ENCODE measurements at places on chromosomes 2 and 18.
A peak's percentile ranks its signal among the peaks of the same experiment; 100 is the strongest.

- no peak for DNase-seq
Observed at GRCh38 chr2:188601391-188601790, 309.7 kb downstream of the GULP1 start.

DNA sequence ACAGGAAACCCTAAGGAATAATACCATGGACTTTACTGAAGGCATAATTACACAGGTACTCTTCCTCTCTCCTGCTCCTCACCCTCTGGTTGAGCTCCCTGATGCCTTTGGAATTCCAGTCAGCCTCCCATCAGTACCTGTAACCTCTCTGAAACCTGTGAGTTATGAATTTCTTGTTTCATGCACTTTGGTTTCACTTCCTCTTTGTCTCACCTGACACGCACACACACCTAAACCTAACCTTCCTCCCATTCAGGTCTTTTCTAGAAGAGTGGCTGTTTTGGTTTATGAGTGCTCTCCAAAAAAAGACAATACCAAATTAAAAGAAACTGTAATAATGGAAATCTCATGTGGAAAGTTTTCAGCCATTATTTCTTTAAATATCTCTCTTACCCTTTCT lies 451.3 kb upstream of the VWC2L start:
- DNase-seq = no peak

DNA sequence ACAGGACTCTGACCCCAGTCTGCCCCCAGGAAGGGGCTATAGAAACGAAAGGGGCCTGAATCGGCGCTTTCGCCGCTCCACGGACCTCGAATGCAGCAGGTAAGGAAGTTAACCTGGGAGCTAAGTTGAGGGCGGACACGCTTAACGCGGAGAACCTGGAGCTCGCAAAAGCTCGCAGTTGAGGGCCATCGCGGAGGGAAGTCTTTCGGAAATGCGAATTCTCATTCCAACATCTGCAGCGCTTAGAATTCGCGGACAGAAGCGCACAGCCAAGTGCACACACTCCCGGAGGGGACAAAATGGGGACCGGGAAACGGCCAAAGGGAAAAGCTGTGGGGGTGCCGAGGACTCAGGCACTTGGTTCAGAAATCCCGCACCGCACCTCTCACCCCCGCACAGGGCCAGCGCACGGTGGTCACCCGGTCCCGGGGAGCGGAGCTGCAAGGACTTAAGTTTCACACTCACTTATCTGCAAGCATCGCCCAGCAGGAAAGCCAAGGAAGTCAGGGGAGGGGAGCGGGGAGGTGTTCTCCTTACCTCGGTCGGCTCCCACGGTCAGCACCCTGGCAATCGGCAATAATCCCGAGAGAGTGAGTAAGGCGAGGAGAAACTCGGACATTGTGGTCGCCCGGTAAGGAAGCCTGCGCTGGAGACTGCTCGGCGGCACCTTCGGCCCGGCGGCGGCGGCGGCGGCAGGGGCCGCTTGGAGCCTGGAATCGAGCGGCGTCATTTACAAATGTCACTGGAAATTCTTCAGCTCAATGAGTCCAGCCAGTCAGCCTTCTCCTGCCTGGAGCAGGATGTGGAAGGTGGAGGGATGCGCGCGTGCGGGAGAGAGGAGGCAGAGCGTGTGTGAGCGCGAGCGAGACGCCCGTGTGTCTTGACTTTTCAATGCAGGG lies 456 bp downstream of the LRP1B start:
- DNase-seq = peak; percentile 86

- DNase-seq = peak; percentile 83
Observed at GRCh38 chr2:170929686-170930050, 615 bp downstream of the GORASP2 start.

- no peak for DNase-seq
Observed at GRCh38 chr18:22451796-22452195, 34.1 kb upstream of the CTAGE1 start.

- no peak for DNase-seq
Observed at GRCh38 chr2:222034058-222034457, 264.7 kb downstream of the PAX3 start.

DNA sequence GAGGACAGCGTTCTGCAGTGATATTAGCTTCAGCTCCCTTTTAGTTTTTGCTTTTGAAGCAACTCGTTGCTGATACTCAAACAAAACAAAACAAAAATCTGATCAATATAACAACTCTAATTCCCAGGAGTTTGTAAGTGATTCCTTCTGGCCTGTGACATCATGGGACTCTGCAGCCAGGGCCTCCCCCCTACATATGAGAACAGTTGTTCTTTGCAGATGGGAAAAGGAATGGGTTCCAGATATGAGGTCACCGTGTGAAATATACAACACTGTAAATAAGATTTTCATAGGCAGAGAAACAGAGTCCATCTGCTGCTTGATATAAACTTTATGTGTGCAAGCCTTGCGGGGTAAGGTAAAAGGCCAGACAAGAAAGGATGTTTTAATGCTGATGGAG lies 56.7 kb downstream of the DIS3L2 start:
- DNase-seq = no peak

DNA sequence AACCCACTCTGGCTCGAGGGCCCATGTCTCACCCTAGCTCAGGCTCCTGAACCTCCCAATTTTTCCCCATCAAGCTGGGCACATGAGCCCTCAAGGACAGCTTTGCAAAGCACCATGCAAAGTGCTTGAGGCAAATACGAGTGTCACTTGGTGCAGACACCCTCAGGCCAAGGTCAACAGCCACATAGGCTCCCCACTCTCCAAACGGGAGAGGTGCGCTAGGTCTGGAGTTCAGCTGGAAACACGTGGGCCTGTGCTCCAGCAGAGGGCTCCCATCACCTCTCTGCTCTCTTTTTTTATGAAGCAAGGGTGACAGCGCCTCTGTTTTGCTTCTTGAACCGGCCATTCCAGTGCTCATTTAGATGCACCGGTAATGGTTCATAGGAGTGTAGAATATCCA lies 11.9 kb upstream of the ARHGAP25 start:
- DNase-seq = no peak

DNA sequence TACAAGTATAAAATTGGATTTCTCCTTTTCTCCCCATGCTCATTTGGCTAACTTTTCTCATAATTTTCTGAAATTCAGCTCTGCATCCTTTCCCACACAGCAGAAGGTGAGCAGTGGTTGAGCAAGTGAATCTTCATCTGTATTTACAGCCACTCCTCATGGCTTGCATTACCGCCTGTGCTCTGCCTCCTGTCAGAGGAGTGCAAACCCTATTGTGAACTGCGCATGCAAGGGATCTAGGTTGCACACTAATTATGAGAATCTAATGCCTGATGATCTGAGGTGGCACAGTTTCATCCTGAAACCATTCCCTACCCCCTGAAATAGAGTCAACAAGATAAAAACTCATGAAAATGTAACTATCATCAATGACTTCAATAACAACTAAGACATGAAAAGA lies 20.0 kb downstream of the ME2 start:
- no peak for DNase-seq

- no peak for DNase-seq
Observed at GRCh38 chr2:215685238-215685990, 249.5 kb upstream of the FN1 start.

DNA sequence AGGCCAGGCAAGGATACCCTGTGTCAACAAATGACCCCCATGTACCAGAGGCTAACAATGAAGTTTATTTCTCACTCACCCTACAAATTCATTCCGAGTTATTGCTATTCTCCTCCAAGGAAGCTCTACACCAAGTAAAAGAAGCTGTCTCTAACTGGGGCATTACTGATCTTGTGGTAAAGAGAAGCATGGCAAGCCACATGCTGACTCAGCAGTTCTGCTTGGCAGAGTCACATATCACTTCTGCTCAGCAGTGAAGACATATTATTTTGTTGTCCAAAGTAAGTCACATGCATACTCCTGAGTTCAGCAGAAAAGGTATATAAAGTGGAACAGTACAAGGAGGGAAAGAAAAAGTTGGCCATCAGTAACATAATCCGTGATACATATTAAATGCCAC lies 315.8 kb downstream of the GULP1 start:
- DNase-seq = no peak

DNA sequence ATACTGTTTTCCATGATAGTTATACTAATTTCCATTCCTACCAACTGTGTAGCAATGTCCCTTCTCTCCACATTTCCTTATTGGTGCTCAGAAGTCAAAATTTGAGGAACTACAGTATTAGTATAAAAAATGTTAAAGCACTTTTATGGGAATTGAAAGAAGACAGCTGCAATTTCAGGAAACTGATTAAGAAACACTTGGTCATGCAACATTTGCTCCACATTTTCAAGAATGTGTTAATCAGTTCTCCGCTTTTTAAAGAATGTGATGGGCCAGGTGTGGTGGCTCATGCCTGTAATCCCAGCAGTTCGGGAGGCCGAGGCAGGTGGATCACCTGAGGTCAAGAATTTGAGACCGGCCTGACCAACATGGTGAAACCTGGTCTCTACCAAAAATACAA lies 33.6 kb upstream of the MGAT4A start:
- no peak for DNase-seq

GRCh38 chr2:237590272-237591140 lies at the start of gene RAB17:
RAB17 (minus strand) TSS chr2:237590734; CDS start chr2:237586154, 4,580 bp downstream.
- DNase-seq = peak; percentile 92

DNA sequence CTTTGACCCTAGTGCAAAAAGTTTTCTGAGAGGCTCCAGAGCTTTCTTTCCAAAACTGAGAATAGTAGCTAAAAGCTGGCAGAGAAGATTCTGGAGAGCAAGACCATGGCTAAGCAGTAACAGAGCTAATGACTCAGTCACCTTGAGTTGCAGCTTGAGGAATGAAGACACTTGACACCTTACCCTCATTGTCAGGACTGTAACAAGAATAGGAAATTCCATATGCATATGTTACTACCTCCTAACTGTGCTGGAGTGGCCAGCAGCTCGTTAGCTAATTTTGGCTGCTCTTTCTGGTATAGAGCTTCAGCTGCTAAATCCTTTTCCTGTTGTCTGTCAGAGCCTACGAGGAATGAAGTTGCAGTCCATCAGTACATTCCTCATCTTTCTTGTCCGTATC lies 68.6 kb upstream of the LHCGR start:
- no peak for DNase-seq

DNA sequence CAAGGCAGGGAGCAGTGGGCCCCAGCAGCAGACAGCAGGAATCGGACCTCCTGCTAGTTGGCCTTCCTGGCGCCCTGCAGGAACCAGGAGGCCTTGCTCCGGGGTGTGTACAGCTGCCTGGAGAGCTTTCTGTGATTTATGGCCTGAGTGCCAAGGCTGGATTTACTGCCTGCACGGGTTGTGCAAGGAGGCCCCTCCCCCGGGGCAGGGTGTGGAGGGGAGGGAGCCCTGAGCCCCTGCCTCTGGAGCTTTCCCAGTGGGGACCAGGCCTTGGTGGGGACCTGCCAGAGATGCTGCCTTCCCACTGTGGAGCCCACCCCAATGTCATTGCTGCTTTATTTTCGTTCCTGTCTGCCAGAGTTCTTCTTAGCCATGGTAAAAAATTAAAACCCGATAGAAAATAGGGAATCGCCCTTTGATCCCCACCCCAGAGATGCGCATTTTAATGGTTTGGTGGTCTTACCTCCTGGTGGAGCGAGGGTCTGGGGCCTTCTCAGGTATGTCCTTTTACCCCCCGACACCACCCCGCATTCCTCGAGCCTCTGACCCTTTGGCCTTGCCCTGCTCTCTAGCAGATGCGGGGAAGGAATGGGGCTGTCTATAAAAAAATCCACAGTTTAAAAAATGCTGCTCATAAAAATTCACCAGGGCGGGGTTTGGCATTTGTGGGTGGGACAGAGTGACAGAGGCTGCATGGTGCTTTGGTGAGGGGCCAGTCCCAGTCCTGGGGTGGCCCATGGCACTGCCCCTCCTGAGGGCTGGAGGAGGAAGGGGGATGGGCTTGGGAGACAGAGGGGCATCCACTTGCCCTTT lies 6.9 kb upstream of the RALB start:
- DNase-seq = peak; percentile 91

DNA sequence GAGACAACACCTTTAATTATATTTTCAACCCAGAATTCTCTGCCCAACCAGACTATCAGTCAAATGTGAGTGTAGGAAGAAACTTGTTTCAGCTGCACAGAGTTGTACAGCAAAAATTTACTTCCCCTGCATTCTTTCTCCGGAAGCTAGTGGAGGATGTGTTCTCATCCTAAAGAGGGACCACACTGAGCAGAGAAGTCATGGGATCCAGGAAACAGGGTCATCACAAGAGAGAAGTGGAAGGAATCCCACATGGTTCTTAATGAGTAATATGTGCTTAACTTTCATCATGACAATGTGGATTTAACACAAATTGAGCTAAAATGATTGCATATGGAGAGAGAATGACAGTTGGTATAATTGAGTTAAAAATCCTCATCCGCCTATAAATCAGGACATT lies 78.2 kb downstream of the INPP4A start:
- no peak for DNase-seq

- no peak for DNase-seq
Observed at GRCh38 chr2:15238028-15238427, 323.1 kb downstream of the NBAS start.

DNA sequence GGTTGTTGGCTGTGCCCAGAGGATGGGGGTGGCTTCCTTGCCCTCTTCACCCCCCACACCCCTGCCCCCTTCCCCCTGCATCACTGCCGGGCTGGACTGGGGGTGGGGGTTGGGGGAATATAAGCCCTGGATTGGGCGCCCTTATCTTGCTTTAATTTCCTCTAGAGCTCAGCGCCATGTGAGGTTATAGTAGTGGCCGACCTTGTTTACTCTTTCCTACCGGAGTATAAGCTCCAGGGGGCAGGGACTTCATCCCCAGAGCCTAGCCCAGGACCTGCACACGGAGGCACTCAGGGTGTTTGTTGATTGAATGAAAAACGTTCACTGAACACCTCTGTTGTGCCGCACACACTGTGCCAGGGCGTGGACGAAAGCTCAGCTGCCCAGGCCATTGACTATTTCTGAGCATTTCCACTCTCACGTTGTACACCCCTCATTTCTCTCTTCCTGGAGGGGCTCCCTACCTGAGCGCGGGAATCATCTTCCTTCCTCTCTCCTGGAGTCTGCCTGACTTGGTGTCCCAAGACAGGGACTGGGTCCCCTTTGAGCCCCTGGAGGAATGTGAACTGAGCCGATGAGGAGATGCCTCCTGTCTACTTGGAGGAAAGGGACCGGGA lies 9.3 kb upstream of the SPATA3 start:
- DNase-seq = no peak

GRCh38 chr2:144996225-144996795 lies 476.4 kb upstream of the ZEB2 start:
- no peak for DNase-seq

DNA sequence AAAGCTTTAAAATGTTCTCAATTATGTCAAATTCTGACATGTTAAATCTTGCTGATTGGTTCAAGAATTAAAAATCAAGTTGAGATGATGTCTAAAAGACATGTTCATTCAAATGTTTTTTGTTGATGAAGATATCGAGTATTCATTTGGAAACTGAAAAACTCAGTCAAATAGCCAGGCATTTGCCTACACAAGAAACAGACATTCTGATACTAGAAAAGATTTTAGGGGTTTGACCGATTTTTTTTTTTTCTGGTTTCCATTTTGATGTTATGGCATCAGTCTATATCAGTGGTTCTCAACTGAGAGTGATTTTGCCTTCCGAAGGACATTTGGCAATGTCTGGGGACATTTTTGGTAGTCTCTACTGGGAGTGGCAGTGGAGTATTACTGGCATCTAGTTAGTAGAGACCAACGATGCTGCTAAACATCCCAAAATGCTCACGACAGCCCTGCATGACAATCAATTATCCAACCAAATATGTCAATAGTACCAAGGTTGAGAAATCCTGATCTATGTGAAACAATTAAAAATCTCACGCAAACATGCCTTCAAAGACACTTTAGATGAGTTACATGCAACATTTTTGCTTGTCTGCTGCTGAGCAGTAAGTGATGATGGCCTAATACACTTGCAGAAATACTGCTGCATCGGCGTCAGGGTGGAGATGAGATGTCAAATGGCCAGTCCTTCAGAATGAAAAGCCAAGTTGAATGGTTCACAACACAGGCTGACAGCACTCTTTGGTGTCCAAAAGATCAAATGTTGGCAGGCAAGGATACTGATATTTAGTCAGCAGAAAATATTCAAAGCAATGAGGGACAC lies 12.5 kb downstream of the RASGRP3 start:
- no peak for DNase-seq

Data from islet precursor cell (in vitro differentiated cells).